ENCODE measurements at places on chromosomes 7 and 10. TPM values are rescaled to one million over a fixed set of nuclear protein-coding genes. Genes with fewer than 3 reads are reported as not detected.
A peak's percentile ranks its signal among the peaks of the same experiment; 100 is the strongest.

DNA sequence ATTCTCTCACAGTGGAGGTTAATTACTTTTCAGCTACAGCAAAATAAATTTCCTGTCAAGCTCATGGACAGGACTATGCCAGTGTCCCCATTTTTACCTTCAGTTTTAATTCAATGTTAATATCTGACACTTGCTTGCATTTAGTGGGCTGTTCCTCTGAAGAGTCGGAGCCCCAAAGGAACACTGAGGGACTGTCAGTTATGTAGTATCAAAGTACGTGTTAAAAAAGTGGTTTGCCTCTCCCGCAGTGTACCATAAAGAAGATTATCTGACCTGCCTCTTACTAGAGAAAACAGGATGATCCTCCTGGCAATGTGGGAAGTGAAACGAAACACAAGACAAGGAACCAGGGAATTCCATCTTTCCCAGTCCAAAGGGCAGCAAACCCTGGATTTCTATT is 1010.9 kb upstream of the PHF14 start:
- H3K4me3 ChIP-seq, result no peak overlapping the region
- H3K36me3 ChIP-seq, result no peaks in the 10 kb centered on the region
- H3K27me3 ChIP-seq, result no peaks in the 10 kb centered on the region
- no peak for DNase-seq
- no peaks in the 10 kb centered on the region for H3K4me1 ChIP-seq
- H3K27ac ChIP-seq, result no peak overlapping the region

GRCh38 chr7:36215457-36215765 is 62.4 kb downstream of the EEPD1 start:
- DNase-seq, result no peak
- no peaks in the 10 kb centered on the region for H3K27me3 ChIP-seq
- no peaks in the 10 kb centered on the region for H3K36me3 ChIP-seq
- H3K4me1 ChIP-seq, result peaks cover 11% of the 10 kb centered on the region

- H3K27me3 ChIP-seq, result no peaks in the 10 kb centered on the region
- no peak for DNase-seq
Measured at GRCh38 chr10:92946491-92946890, 98.2 kb downstream of the EXOC6 start.

- no peaks in the 10 kb centered on the region for H3K27me3 ChIP-seq
- no peaks in the 10 kb centered on the region for H3K36me3 ChIP-seq
- H3K27ac ChIP-seq, result no peak overlapping the region
- H3K4me1 ChIP-seq, result peaks cover 4% of the 10 kb centered on the region
Measured at GRCh38 chr7:103349805-103350204, 2.4 kb downstream of the PSMC2 start.

GRCh38 chr7:156533964-156534363 is 106.6 kb upstream of the RNF32 start:
- H3K27ac ChIP-seq, result no peak overlapping the region
- H3K36me3 ChIP-seq, result no peaks in the 10 kb centered on the region
- no peaks in the 10 kb centered on the region for H3K27me3 ChIP-seq

DNA sequence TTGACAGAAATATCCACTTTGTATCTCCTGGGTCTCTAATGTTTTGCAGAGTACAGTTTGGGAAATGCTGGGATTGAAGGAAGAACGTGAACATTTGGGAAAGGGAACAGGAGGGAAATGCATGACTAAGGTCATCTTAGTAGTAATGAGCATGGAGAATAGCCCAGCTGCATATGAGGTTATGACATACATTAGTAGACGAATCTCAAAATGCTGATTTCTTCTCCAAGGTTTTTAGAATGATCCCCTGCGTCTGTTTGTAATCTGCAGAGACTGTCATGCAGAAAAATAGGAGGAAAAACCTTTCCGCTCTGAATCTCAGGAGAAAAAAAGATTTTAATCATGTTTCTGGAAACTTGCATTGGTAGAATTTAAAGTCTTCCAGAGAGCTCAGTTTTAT is 133.6 kb downstream of the PPP1R9A start:
- H3K27ac ChIP-seq, result no peak overlapping the region
- DNase-seq, result no peak
- H3K36me3 ChIP-seq, result no peaks in the 10 kb centered on the region
- H3K4me3 ChIP-seq, result no peak overlapping the region
- no peaks in the 10 kb centered on the region for H3K27me3 ChIP-seq

DNA sequence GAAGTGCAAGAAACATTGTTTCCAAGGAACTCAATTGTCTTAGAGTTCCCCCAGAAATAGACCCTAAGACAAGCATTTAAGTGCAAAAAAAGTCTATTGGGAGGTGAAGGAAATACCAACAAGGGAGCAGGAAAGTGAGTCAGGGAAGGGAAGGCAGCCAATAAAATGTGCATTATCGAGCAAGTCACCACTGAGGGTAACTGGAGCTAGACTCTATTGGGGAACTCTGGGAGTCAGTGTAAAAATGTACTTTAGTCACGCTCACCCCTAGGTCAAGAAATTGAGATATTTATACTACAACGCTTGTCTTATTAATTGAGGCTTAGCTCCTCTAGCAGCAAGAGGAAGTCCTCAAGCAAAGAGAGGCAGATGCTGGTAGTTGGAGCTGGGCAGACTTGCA is 137.7 kb downstream of the RTKN2 start:
- peak overlapping the region; percentile 75 for H3K27ac ChIP-seq
- no peak overlapping the region for H3K4me3 ChIP-seq
- DNase-seq, result no peak
- no peaks in the 10 kb centered on the region for H3K27me3 ChIP-seq
- peaks cover 26% of the 10 kb centered on the region for H3K4me1 ChIP-seq

DNA sequence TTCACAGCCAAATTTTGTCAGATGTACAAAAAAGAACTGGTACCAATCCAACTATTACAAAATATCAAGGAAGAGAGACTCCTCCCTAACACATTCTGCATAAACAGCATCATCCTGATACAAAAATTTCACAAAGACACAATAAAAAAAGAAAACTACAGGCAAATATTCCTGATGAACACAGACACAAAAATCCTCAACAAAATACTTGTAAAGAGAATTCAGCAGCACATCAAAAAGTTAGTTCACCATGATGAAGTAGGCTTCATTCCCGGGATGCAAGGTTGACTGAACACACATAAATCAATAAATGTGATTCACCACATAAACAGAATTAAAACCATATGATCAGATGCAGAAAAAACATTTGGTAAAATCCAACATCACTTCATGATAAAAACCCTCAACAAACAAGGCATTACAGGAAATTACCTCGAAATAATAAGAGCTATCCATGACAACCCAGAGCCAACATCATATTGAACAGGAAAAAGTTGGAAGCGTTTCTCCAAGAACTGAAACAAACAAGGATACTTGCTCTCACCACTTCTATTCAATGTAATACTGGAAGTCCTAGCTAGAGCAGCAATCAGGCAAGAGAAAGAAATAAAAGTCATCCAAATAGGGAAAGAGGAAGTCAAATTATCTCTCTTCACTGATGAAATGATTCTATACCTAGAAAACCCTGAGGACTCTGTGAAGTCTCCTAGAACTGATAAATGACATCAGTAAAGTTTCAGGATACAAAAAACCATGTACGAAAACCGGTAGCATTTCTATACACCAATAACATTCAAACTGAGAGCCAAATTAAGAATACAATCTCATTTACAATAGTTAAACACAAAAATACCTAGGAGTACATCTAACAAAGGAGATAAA is 223.1 kb downstream of the REEP3 start:
- H3K36me3 ChIP-seq, result no peaks in the 10 kb centered on the region
- DNase-seq, result no peak
- H3K27me3 ChIP-seq, result no peaks in the 10 kb centered on the region
- H3K4me1 ChIP-seq, result no peaks in the 10 kb centered on the region
- no peak overlapping the region for H3K4me3 ChIP-seq

DNA sequence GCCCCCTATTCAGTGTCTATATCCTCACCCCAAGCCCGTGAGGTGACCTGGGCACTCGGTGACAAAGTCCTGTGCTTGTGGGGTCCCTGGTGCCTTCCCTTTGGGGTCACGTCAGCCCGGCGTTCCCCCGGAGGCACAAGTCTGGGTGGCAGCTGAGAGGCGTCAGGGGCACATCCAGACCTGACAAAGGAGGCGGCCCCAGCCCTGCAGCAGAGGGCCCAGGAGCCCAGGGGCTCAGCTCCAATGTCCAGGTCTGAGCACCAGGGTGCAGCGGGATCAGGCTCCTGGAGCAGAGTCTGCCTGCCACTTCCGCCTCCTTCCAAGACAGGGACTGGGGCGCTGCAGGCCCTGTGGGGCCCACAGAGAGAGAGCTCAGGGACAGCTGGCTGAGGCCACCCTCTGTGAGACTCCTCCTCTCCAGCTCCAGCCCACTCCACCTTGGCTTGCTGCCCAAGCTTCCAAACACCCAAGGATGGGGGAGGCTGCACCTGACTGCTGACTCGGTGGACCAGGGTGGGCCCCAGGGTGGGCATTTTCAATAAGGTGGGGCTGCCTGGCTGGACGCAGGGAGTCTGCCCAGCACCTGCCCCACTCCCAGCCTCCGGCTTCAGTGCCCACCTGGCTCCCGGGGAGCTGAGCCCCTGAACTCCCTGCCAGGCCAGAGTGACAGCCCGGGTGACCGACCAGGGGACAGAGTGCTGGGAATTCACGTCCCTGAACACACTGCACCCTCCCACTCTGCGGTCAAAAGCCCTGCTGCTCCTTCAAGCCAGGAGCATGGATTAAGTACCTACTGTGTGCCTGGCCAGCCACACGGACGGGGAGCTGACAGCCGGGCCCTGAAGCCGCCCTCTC is 1.0 kb upstream of the KNDC1 start:
- H3K4me1 ChIP-seq, result peaks cover 8% of the 10 kb centered on the region
- no peak overlapping the region for H3K4me3 ChIP-seq
- no peak overlapping the region for H3K27ac ChIP-seq
- no peak for DNase-seq
- no peaks in the 10 kb centered on the region for H3K36me3 ChIP-seq
- peaks cover 53% of the 10 kb centered on the region for H3K27me3 ChIP-seq

- H3K27ac ChIP-seq, result peak overlapping the region; percentile 82
- no peak overlapping the region for H3K4me3 ChIP-seq
- H3K4me1 ChIP-seq, result peaks cover 99% of the 10 kb centered on the region
- H3K36me3 ChIP-seq, result no peaks in the 10 kb centered on the region
Measured at GRCh38 chr10:71981015-71981875, 17.1 kb downstream of the CHST3 start.

DNA sequence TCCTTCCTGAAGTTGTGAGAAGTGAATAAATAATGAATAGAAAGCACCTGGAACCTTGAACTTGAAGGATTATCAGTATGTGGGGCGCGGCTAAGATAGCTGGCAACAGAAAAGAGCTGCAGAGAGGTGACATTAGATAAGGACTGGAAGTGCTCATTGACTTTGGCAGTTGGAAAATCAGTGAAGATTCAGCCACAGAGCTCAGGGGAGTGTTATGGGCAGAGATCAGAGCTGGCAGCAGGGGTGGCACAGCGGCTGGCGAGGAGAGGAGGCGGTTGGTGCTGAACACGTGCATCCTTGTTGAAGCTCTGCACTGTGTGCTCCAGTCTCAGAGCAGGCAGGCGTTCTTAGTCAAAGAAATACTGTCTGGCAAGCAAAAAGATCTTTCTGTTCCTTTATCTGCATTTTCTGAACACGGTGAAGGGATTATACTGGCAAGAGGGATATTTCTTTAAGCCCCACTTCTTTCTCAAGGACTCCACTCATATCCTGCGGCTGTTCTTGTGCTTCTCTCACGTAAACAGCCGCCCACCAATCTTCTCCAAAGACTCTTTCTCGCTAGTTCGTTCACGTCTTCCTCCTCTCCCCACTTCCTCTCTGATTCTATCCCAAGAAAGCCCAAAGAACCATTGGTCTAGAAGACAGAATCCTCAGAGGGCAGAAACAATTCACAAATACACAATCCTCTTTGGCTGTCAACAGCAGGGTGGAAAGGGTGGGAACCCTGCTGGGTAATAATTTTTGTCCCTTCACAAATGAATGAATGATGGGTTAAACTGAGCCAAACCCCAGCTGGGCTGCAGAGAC is 38.6 kb upstream of the ADD3 start:
- peak overlapping the region; percentile 11 for H3K27ac ChIP-seq
- H3K36me3 ChIP-seq, result no peaks in the 10 kb centered on the region
- H3K4me1 ChIP-seq, result peaks cover 37% of the 10 kb centered on the region
- H3K27me3 ChIP-seq, result no peaks in the 10 kb centered on the region

- H3K4me3 ChIP-seq, result no peak overlapping the region
- H3K27me3 ChIP-seq, result no peaks in the 10 kb centered on the region
- H3K27ac ChIP-seq, result no peak overlapping the region
- H3K36me3 ChIP-seq, result no peaks in the 10 kb centered on the region
- H3K4me1 ChIP-seq, result no peaks in the 10 kb centered on the region
Measured at GRCh38 chr10:115604627-115605026, 511.5 kb downstream of the ATRNL1 start.

GRCh38 chr7:41731493-41732435 is 28.9 kb upstream of the INHBA start:
- no peaks in the 10 kb centered on the region for H3K36me3 ChIP-seq
- DNase-seq, result no peak
- no peaks in the 10 kb centered on the region for H3K4me1 ChIP-seq
- H3K27ac ChIP-seq, result no peak overlapping the region
- no peaks in the 10 kb centered on the region for H3K27me3 ChIP-seq
- no peak overlapping the region for H3K4me3 ChIP-seq

DNA sequence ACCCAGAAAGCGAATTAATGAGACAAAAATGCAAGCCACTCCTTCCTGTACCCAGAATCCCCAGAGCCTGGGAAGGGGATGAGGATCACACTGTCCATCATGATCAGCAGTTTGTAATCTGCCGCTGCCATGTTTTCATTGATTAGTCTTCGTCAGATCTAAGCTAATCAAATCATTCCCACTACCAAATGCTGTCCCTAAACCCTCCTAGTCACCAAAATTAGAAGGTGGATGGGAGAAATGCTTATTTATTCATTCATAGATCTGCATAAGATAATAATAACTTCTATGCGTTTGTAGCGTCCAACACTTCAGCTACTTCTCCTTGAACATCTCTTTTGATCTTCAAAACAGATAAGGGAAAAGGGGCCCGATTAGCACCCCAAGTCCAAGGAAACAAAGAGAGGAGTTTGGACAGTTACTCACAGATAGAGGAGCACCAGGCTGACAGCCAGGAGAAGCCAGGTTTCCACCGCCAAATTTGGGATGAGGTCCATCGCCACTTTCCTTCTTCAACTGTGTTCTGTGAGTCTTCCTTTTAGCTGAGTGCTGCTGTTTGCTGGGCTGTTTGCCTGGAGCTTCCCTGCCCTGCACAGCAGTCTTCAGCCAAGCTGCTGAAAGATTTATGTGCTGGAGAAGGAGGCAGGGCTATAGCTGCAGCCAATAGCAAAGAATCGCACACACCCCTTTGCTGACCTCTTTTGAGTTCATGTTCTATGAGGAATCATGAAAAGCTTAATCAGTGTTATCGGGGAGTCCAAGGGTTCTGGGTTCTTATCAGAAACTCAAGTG is at the start of gene CYP3A5:
Gene CYP3A5 (minus strand): TSS at position 597 of the 792 bp plus-strand sequence. CDS start 100 bp downstream, at position 497.
- no peak within 1 kb of the TSS for H3K4me3 ChIP-seq
- H3K27me3 ChIP-seq, result no peaks in the 10 kb centered on the region
- DNase-seq, result no peak
- no peaks in the 10 kb centered on the region for H3K36me3 ChIP-seq

- H3K4me3 ChIP-seq, result no peak overlapping the region
- DNase-seq, result no peak
- H3K27ac ChIP-seq, result no peak overlapping the region
- H3K4me1 ChIP-seq, result no peaks in the 10 kb centered on the region
- no peaks in the 10 kb centered on the region for H3K36me3 ChIP-seq
Measured at GRCh38 chr7:25187932-25188331, 40.4 kb downstream of the NPVF start.

GRCh38 chr7:140276001-140276400 is 99.2 kb upstream of the KDM7A start:
- H3K36me3 ChIP-seq, result no peaks in the 10 kb centered on the region
- no peak overlapping the region for H3K27ac ChIP-seq
- no peak overlapping the region for H3K4me3 ChIP-seq
- DNase-seq, result no peak

AVPI1 gene
- total RNA-seq, result 9.0 TPM

ENTPD1 gene
- total RNA-seq, result 9.1 TPM

MET gene
- total RNA-seq, result 13.4 TPM

TRPV5 gene
- not detected for total RNA-seq

PRKCQ gene
- 1.1 TPM for total RNA-seq
